ENCODE measurements at places on chromosomes 11 and 22.

- no peak for DNase-seq
These were observed 100.6 kb downstream of the PHF21B start for GRCh38 chr22:44909241-44909640.

- DNase-seq: no peak
These were observed 1024.3 kb downstream of the TBC1D22A start for GRCh38 chr22:47786650-47787290.

DNA sequence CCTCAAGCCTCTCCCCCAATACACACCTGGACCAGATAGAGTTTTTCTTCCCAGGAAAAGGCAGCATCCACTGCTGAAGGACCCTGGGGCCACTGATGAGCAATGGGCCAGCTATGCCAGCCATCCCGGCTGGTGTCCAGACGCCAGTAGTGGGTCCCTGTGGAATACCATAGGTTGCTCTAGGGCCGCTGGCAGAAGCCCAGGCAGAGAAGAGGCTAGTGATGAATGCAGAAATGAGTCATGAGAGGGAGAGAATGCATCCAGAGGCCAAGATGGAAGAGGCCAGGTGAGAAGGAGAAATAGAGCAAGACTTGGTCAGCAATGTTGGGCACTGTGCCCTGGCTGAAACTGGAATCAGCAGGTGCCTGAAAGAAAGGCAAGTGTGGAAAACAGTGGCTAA, 8.9 kb downstream of the HPX start:
- DNase-seq: no peak

DNA sequence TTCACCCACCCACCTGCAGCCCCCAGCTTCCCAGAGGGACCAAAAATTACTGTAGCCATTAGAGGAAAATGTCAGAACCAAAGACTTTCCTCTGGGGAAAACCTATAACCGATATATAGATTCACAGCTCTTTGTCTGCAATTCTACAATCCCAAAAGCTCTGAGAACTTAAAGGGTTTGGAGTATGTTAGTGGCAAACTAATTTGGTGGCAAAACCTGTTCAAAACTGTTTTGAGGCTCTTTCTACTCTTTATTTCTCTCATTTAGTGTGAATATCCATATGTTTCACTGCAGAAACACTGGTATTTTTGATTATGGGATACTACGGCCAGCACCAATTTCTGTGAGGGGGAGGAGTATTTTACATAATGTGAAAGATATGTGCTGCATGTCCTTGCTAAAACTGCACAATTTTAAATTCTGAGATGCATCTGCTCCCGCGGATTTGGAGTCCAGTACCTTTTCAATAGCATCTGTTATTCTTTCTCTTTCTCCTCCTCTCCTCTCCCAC, 87.5 kb upstream of the MTNR1B start:
- no peak for DNase-seq

DNA sequence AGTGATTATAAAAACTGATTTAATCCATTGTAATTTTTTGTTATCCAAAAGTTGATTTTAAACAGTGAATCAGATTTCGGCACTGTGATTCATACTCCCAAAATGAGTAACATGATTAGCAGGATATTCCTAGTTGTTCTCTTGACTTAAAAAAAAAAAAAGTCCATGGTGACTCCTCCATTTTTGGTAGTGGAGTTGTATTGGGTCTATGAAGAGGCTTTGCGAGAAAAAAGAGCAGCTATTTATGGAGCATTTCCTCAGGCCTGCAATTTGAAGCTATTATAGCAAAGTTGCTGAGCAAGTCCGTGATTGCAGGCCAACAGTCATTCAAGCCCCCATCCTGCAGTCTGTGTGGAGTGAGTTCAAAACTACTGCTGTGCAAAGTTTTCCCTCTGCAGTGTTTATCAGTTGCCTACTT, 28.8 kb downstream of the YAP1 start:
- no peak for DNase-seq

GRCh38 chr11:60954421-60954820, 2.4 kb upstream of the SLC15A3 start:
- DNase-seq: no peak

- no peak for DNase-seq
These were observed 1.3 kb upstream of the KMT5B start for GRCh38 chr11:68214173-68215086.

- DNase-seq: no peak
These were observed 9.7 kb downstream of the SLN start for GRCh38 chr11:107702109-107702660.

DNA sequence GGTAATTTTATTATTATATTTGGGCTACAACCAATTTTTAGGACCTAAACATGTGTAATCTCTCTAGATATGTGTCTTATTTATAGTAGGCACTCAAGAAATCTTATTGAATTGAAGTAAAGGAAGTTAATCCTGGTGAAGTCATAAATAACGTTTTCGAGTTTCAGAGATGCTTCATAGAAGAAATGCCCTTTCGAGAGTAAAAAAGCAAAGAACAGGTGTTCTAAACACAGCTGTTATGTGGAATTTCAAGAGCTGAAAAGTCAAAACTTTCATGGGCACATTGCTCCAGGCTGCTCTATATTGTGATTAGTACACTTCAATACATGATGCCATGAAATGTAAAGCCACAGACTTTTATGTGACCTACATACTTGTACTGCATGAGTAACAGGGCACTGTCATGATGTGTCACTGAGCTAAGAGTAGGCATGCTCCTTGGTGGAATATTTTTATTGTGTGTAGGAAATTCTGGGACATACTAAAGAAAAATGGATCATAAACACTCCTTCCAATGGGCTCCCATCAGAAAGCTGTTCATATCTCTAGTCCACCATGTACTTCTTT, 7.2 kb upstream of the ELMOD1 start:
- no peak for DNase-seq

GRCh38 chr11:72243173-72244059, 560 bp downstream of the PHOX2A start:
- DNase-seq: no peak

DNA sequence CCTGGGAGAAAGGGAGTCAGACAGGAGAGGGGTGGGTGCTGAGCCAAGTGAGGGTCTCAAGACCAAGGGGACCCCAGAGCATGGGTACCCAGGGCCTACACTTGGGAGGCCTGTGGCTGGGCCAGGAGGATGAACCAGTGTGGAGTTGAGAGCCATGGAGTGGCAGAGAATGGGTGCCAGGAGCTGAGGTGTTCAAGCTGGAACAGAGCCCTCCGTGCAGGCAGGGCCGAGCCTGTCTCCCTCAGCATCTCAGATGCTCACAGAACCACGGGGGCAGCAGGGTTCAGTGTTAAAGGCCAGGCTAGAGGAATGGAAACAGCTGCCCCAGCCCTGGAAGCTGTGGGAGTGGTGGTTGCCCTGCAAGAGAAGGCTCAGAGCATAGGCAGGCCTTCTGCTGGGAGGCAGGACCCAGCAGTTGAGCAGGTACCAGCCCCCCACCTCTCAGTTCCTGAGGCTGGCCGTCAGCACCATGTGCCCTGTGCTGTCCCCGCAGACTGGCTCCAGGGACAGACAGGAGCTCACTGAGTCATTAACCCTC, 32.3 kb downstream of the RSPH14 start:
- no peak for DNase-seq

- no peak for DNase-seq
These were observed 63.2 kb downstream of the ALX4 start for GRCh38 chr11:44246726-44247125.

DNA sequence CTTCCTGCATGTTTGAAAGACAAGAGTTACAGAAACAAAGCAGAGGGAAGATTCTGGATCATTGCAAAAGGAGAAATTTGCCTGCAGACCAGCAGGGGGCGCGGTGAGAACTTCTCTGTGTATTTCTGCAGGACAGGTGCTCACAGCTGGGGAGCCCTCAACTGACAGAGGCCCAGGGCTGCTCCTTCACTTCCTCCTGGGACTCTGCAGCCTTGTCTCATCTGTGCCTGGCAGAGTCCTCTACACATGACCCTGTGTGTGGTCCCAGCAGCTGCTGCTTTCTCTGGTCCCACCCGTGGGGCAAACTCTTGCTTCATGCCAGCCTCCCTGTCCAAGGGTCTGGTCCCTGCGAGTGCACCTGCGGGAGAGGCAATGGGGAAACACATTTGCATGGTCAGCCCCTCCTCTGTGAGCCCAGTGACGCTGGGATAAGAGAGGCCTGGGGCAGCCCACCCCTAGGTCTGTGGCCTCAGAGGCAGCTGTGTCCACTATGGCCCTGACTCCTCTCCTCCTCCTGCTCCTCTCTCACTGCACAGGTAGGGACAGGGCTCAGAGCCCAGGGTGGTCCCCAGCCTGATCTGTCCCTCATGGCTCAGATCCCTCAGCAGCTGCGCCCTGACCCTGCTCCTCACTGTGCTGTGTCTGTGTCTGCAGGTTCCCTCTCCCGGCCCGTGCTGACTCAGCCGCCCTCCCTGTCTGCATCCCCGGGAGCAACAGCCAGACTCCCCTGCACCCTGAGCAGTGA, 43.2 kb upstream of the VPREB1 start:
- DNase-seq: no peak

DNA sequence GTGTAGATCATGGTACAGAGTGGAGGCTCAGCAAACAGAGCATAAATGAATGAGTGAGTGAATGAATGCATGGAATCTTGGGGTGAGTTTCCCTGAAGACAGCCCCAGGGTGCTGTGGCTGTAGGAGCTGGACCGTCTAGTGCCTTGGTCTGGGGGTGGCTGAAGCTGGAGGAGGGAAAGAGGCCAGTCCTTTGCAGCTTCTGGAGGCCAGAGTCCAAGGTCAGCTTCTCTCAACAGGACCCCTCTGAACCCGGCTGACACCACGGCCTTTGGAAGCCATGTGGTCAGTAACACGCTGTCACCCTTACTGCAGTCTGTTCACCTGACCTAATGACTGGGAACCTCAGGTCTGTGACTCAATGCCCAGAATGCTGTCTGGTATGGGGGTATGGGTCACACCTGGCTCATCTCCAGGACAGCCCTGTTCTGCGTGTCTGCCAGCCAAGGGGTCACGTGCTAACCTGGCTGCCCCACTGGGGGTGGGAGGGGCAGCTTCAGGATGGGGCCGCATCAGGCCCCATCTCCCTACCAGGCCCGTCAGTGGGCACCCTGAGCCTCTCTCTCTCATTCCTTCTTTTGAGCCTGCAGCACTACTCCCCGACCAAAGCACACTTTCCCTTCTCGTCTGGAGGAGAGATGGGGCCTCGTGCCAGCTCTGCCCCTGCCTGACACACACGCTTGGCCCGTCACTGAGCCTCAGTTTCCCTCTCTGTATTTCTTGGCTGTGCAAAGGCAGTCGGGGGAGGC, 24.1 kb upstream of the CHKA start:
- no peak for DNase-seq

- no peak for DNase-seq
These were observed at the start of gene ART1 for GRCh38 chr11:3644817-3645235. Gene ART1, plus strand, starts transcription at chr11:3645128. Its CDS starts 14,086 bp downstream, at chr11:3659214.

DNA sequence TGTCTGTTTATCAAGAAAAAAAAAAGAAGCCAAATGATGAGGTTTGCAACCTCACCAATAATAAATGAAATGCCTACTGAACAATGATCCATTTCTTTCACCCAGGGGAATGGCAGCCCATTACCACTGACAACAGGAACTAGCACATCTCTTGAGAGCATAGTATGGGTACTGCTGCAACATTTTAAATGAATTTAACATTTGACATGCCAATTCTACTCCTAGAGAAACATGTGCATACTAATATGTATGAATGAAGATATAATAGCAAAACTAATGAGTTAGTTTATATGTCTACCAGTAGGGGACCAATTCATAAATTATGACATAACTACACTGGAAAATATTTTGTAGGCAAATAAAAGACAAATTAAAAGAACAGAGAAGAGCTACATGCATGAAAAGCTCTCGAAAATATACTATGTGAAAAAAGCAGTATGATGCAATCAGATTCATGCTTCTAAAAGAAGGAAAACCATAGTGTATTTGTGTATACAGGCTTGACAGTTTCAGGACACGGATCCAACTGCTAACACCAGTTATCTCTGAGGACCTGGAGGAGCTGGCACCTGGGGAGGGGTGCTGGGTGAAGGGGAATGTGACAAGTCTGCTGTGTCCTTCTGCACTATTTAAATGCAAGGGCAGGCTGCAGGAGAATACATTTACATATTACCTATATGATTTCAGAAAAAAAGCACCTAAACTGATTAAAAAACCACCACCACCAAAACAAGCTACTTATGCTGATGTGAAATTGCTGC, 6.9 kb downstream of the SMCO4 start:
- DNase-seq: no peak

GRCh38 chr11:27699926-27700350, 317 bp downstream of the BDNF start:
- DNase-seq: no peak

GRCh38 chr22:35008213-35008612, 57.7 kb upstream of the ISX start:
- no peak for DNase-seq

GRCh38 chr11:2186669-2187279, 15.2 kb upstream of the TH start:
- DNase-seq: peak; percentile 16

GRCh38 chr11:125332821-125333220, 163.2 kb downstream of the FEZ1 start:
- no peak for DNase-seq

DNA sequence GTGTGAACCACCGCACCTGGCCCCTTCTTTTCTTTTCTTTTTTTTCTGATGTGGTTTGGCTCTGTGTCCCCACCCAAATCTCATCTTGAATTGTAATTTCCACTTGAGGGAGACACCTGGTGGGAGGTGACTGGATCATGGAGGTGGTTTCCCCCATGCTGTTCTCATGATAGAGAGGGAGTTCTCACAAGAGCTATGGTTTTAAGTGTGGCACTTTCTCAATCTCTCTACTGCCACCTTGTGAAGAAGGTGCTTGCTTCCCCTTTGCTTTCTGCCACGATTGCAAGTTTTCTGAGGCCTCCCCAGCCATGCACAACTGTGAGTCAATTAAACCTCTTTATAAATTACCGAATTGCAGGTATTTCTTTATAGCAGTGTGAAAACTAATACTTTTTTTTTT, 4.9 kb upstream of the TCN2 start:
- DNase-seq: no peak
